Stimulated activated CD8-positive, alpha-beta memory T cell treated with anti-CD3 and anti-CD28 coated beads, Interleukin-12 subunit alpha, Interleukin-12 subunit beta, amount 100 ng/mL, for 4 hours (primary cell): ENCODE measurements at places on chromosomes 16 and 17.

GRCh38 chr17:83200231-83200699 is 120.9 kb downstream of the METRNL start:
- peak; percentile 46 for DNase-seq

- DNase-seq = no peak
Observed at GRCh38 chr16:90040152-90041023, 21.1 kb upstream of the DBNDD1 start.

DNA sequence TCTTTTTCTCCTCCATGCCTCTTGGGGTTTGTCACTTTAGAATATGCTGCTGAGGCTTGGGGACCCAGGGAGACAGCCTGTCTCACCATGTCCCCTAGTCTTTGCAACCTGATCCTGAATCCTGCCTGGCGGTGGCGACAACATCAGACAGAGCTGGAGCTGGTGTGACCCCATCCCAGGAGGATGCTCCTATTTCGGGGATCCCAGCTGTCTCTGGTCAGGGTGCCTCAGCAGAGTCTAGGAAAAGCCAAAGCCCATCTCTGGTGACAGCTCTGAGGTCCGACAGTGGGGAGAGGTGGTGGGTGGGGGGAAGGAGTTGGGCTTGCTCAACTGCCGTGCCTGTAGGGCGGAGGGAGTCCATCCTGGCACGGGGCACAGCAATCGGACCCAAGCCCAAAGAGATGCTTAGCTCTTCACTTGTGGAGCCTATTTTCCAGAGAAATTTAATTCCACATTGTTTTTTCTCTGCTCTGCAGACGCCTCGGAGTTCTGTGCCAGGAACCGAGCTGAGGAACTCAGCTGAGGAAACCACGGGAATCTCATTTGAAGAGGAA is 10.3 kb upstream of the TNS4 start:
- DNase-seq = no peak

DNA sequence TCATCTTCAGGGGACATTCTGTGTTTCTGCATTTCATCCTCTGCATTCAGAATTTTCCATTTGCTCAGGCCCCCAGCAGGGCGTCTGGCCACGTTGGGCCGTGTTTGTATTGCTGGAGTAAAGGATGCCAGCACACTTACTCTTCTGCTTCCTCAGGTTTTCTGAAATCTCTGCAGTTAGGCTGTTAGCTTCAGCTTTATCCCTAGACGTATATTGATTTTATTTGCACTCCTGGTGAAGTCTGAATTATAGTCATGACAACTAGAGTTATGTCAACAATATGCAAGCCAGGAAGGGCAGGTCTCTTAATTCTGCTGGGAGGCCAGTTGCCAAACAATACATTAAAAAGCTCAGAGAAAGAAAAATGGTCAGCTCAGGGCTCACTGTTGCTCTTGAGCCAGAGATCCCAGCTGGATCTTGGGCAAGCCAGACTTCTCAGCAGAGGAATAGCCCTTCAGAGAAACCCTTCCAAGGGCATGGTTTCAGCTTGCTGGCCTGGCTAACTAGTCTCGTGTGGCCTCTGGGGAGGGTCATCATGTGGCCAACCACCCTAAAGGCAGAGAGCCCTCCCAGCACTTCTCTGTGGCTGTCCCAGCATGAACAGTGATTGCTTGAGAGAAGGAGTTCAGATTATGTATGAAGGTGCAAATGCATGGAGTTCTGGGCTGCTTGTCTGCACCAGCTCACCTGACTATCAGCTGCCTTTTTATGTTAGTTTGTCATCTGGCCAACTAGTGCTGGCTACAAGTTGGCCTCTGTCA is 110.2 kb upstream of the CACNG5 start:
- DNase-seq = no peak

- DNase-seq = no peak
Observed at GRCh38 chr16:25270577-25270976, 12.9 kb upstream of the ZKSCAN2 start.

GRCh38 chr17:42442196-42442565 is 16.5 kb upstream of the ATP6V0A1 start:
- DNase-seq = no peak

DNA sequence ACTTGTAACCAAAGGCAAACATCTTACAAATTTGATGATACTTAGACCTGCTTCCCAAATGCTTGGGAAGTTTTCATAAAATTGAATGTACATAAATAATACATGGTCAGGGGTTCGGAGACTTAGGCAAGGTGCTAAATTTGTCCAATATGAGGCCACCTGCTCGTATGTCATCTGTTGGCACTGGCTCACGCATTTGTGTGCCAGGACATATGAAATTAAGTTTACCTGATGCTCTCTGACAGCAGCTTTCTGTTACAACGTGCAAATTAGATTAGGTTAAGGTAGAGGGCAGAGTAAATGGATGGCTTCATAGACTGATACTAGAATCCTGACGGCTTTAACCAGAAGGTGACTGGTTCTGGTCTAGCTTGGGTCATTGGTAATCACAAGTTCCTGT is 970.3 kb upstream of the RBFOX1 start:
- no peak for DNase-seq

- no peak for DNase-seq
Observed at GRCh38 chr17:82862737-82863382, 23.0 kb upstream of the ZNF750 start.

- DNase-seq = no peak
Observed at GRCh38 chr16:65600629-65601028, 478.8 kb upstream of the CDH11 start.

DNA sequence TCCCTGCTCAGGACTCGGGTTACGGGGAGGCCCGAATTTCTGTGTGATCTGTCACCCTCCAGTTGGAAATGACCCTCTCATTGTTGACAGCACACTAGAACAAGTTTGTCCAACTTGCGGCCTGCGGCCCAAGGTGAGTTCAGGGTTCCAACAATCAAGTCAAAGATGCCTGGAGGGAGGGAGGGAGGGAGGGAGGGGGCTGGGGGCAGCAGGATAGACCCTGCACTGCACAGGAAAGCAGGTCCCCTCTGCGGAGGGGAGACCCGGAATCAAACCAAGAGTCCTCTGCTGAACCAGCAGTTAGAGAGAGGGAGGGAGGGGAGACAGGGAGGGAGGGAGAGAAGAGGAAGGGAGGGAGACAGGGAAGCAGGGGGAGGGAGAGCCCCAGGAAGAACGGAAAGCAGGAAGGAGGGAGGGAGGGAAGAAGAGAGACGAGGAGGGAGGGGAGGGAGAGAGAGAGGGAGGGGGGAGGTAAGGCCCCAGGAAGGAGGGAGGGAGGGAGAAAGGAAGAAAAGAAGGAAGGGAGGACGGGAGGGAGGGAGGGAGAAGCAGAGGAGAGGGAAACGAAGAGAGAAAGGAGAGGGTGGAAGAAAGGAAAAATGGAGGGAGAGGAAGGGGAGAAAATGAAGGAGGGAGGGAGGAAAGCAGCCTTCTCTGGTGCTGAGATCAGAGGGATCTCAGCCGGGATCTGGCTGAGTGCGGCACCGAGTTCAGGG is 96.7 kb upstream of the CDH5 start:
- no peak for DNase-seq

DNA sequence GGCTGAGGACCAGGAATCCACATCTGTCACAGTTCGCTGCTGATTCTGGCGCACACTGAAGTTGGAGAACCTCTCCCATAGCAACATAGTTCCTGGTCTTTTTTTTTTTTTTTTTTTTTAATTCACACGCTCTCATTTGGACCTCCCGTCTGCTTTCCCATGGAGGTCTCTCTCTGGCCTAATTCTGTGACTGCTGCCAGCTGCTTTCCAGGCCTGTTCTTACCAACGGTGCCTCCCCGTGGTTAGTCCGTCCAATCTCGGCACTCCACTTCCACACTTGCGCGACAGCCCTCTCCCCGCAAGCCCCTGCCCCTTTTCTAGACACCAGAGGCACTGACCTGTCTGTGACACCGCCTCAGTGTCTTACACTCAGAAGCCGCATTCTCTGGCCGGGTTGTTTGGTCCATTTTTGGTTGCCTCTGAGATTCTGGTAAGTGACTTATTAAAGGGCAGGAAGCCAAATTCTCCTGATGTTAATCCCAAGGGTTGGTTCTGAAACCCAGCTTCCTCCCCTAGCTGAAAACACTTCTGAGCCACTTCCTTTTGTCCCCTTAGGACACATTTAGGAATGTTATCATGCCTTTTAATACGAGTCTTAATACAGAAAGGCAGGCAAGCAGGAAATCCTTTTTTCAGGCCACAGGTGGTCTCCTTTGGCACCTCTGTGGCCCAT is 1.1 kb upstream of the AKTIP start:
- no peak for DNase-seq

DNA sequence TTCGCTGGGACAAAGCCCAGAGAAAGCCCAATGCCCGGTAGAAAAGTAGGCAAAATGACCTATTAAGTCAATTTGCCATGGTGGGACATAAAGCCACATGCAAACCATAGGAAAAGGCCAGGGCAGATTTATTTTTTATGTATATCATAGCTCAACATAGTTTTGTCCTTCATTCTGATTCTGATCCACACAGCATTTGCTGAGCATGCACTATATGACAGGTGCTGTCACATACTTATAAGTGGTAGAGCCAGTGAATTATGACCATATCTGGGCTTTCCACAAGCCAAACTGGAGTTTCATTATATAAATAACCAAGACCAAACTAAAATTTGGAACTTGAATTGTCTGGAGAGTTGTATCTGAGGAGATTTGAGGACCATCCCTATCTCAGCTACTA is 74.3 kb downstream of the CA10 start:
- no peak for DNase-seq

- DNase-seq = no peak
Observed at GRCh38 chr17:50830352-50830751, 5.0 kb upstream of the WFIKKN2 start.

GRCh38 chr17:63458478-63458877 is 12.4 kb upstream of the CYB561 start:
- no peak for DNase-seq

DNA sequence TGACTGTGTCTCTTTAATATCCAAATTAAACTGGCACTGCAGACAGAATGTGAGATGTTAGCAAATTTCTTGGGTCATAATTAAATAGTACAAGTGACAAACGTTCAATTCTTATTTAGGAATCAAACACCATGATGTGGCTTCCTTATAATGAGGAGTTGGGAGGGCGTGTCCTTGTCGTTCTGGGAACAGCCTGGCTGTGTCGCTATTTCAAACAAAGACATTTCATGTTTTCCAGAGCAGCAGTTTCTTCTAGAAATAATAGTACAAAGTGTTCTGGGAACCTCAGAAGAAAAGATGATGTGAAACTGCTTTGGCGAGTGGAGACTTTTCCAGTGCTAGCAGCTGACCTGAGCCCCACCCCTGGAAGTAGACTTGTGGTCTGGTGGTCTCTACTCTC is 301.7 kb upstream of the N4BP1 start:
- DNase-seq = no peak

DNA sequence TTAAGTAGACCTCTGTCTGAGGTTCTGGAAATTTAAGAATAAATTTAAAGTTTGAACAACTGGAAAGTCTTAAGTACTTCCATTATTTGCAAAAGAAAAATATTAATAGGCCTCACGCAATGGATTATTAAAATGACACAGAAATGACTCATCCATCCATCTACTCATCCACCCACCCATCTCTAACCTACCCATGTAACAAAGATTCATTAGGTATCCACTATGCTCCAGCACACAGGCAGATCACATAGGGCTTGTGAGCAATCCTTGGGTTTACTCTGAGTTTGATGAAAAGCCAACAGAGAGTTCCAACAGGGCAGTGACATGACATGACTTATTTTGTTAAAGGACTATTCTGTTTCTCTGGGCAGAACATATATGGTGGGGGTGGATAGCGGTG is 93.3 kb downstream of the HELZ start:
- no peak for DNase-seq

GRCh38 chr16:20214401-20214800 is 112.9 kb downstream of the GP2 start:
- no peak for DNase-seq

- DNase-seq = no peak
Observed at GRCh38 chr17:77109764-77110359, 30.9 kb upstream of the SEC14L1 start.

DNA sequence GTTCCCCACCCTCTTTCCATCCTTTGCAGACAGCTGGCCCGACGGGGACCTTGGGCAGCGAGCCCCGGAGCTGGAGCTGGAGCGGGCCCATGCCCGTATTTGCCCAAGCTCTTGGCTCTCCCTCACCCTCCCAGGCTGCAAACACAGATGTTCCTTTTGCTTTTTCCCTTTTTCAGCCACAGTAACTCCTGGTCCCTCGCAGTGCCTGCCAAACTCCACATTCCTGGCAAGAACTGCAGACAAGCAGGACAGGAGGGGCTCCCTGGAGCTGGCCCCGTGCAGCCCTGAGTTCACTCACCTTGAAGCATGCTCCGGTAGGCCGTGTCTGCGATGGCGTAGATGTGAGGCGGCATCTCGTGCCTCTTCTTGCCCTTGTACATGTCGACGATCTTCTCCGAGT is 33.9 kb downstream of the MYH11 start:
- DNase-seq = no peak

GRCh38 chr17:41287050-41287449 is 11.6 kb downstream of the KRTAP9-7 start:
- no peak for DNase-seq

DNA sequence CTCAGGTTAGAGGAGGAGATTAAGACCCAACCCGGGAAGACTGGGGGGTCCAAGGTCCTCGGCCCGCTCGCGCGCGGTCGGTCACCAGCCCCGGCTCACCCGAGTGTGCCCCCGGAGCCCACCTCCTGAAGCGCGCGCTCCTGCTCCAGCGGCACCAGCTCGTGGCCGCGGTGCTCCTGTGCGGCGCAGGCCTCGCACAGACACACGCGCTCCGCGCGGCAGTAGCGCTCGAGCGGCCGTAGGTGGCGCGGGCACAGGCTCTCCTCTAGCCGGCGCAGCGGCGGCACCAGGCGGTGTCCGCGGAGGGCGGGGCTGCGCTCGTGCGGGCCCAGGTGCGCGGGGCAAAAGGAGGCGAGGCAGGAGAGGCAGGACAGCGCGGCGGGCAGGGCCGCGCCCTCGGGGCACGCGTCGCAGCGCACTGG is 618 bp downstream of the TRIM47 start:
- DNase-seq = peak; percentile 50

DNA sequence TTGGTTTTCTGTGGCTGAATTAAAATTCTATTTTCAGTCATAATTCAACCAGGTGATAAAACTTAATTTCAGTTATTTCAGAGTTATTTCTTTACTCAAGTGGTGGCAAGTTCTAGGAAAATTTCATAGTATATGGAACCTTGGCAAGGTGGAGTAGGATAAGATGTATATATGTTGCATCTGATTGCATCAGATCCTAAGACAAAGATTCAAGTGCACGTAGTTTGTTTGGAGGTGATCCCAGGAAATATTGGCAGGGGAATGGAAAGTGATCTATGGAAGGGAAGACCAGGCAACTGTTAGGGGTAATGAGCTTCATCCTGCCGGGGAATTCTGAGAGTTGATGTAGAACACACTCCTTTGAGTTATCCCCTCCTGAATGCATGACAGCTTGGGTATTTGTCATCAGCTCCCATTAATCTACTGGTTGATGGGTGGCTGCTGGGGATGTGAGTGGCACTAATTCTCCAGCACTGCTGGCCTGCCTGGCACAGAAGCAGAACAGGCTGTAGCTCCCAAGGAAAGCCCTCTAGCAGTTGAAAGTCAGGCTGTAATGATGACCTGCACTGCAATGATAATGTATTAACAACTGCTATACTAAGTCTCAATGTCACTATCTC is 52.2 kb upstream of the TOM1L1 start:
- DNase-seq = no peak
